ENCODE measurements at places on chromosomes 4 and X. TPM values are rescaled to one million over a fixed set of nuclear protein-coding genes. Genes with fewer than 3 reads are reported as not detected.

DNA sequence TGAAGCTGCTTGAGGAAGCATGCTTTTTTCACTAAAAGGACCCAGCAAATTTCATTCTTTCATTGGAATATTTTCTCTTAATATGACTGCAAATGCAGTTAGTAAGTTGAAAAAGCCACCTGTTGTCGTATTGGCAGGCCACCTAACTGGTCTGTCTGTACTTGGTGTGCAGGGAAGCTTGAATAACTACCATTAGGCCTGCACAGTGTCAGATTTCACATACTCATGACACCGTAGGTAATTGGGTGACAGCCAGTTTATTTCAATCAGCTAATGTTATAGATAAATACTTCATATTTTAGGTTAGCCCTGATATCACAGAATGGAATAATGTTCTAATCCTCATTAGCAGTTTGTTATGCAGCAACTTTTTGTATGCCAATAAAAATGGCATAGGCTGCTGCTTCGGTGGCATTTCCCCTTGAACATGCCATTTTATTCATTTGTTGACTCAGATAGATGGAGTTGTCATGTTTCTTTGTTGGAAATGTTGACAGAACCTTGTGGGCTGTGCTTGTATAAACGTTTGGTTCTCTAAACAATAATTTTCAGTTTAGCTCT is 173.7 kb downstream of the RPA4 start:
- DNase-seq, result no peak

GRCh38 chrX:120446498-120446897 is 22.6 kb downstream of the LAMP2 start:
- DNase-seq, result no peak

DNA sequence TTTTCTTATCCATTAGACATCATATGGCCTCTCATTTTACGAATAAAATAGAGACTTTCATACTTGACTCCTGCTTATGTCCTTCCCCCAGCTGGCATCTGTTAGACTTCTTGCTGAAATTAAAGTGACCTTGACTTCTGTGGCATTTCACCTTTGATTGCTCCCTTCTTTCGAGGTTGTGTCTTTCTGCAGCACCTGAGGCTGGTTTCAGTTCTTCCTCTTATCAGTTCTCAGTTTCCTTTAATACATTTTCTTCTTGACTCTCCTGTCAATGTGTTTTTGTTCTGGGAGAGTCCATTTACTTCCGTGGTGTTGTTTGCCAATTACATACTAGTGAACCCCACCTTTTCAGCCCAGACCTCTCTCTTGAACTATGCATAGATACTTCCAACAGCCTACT is 81.6 kb downstream of the RBPJ start:
- no peak for DNase-seq

DNA sequence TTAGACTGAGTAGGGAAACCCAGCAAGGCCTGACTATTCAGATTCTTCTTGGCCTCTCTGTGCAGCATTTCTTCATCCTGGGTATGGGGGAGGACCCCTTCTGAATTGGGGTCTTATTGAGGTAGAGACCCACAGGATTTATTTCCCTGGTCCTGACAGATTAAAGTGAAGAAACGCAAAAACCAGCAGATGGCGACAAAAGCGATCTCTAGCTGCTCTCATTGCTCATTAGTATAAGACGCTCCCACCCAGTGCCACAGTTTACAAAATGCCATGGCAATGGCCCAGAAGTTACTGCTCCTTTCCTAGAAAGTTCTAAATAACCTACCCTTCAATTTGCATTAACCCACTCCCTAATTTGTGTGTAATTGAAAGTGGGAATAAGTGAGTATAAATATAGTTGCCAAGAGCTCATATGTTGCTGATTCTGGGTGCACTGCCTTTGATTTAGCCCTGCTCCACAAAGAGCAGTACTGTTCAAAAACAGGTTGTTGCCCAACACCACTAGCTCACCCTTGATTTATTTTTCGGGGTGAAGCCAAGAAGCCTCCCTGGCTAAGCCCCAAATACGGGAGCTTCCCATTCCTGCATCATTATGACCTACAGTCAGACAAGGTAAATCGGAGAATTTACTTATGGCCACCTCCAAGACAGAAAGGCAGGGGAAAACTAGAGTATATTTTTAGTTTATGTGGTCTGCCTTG is 3.7 kb upstream of the BEX4 start:
- peak; percentile 38 for DNase-seq

DNA sequence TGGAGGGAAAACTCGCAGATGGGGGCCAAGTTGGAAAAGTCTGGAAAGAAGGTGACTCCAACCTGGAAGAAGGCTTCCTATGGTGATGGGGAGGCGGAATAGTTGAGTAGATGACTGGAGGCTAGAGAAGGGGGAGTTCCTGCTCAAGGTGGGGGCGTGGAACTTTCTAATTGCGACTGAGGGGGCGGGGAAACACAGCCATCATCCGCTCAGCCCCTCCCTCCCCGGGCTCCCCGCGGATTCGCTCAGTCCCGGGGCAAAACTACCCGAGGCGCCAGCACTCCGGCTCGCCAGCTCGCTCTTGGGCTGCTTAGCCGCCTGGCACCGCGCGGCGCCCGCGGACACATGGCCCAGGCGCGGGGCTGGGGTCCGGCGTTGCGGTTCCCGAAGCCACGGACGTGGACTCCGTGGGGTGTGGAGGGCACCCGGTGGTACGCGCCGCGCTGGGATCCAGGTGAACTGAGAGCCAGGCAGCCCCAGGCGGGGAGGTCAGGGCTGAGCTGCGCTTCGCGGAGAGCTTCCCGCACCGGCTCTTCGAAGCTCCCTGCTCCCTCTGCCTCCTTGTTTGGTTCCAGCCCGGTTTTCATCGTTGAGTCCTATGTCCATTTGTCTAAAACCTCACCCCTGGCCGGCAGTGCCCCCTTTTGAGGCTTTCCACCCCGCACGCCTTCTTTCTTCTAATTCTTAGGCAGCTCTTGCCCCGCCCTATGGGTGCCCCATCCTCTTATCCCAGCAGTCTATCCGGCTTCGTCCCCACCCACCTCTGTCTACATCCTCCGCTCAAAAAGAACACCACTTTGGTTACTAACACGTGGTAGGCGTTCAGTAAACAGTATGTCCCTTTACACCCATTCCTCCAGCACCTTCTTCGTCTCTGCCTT is 38.9 kb downstream of the STARD8 start:
- peak; percentile 40 for DNase-seq

GRCh38 chr4:41537292-41537890 is 566 bp upstream of the LIMCH1 start:
- no peak for DNase-seq

DNA sequence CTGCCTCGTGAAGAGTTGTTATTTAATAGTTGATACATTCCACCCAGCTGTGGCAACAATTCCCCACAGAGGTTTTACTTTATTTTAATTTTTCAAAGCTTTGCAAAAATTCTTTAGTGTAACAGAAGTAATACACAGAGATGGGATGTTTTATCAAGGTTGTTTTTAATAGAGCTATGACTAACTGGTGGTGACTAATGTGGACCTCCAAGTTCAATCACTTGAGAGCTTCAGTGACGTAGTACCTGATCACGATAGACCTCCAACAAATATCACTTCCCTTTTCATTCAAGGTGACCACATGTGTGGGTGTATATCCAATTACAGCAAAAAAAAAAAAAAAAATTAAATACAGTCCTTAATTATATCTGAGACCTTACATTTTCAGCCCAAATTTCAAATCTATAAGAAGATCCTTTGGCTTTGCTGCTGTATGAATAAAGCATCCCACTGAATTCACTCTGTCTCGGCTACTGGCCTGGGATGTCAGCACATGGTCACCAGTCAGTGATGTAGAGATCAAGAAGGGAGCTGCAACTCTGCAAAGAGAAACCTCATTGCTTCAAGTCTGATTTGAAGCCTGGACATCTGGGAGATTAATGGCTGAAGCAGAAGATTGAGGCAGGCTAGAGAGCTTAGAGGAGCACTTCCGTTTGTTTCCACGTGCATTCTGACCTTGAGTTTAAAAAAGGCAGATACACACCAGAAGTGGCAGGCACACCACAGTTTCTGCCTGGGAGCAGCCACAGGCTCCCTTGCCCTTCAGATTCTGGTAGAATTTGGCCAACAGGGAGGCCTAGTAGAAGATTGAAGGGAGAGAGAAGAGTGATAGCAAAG is 345.9 kb upstream of the NOCT start:
- no peak for DNase-seq

- DNase-seq, result peak; percentile 23
Measured at GRCh38 chr4:37827030-37827685, 672 bp downstream of the PGM2 start.

HPGD gene
- 36.4 TPM for total RNA-seq

CETN2 gene
- 7.7 TPM for total RNA-seq

Measured in activated CD4-positive, alpha-beta memory T cell treated with anti-CD3 and anti-CD28 coated beads, Interleukin-2, amount 10 ng/mL, durations not matched to agents 7 days and 5 days (primary cell).